ENCODE measurements at places on chromosomes 1 and 21. TPM values are rescaled to one million over a fixed set of nuclear protein-coding genes. Genes with fewer than 3 reads are reported as not detected.
A peak's percentile ranks its signal among the peaks of the same experiment; 100 is the strongest.

Gene CREB3L4
- polyA plus RNA-seq: 6.2 TPM

DNA sequence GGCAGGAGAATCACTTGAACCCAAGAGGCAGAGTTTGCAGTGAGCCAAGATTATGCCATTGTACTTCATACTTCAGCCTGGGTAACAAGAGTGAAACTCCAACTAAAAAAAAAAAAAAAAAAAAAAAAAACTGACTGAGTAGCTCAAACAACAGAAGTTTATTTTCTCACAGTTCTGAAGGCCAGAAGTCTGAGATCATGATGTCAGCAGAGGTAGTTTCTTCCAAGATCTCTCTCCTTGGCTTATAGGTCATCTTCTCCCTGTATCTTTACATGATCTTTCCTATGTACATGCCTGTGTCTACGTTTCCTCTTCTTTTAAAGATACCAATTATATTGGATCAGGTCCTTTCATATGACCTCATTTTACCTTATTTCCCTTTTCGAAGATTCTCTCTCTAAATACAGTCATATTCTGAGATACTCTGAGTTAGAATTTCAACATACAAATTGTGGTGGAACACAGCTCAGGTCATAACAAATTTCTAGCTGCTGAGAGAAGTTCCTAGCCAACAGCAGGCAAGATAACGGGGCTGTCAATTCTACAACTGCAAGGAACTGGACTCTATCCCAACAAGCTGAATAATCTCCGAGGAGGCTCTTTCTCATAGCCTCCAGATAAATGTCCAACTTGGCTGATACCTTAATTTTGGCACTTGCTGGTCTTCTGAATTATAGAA lies 187.7 kb upstream of the ADAMTS5 start:
- no peak for DNase-seq

GRCh38 chr1:87178441-87178840 lies 150.2 kb upstream of the LMO4 start:
- DNase-seq: no peak

Gene BMP8A
- 0.12 TPM for polyA plus RNA-seq

Gene SPOCD1
- polyA plus RNA-seq: not detected

DNA sequence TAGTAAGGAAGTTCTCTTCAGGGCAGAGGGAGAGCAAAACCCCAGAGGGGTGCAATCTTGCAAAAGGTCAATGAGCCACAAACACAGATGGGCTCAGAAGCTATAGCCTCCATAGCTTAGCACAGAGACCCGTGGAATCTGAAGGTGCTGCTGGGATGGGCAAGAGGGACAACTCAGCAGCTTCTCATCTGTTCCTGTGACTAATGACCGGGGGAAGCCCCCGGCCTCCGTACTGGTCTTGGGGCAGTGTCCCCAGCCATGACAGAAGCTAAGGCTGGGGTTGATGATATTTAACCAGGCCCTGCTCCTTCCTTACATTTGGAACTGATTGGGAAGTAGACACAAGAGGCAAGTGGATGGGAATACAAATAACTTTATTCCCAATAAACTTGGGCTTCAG lies 19.1 kb downstream of the EXOC8 start:
- no peak for DNase-seq

DNA sequence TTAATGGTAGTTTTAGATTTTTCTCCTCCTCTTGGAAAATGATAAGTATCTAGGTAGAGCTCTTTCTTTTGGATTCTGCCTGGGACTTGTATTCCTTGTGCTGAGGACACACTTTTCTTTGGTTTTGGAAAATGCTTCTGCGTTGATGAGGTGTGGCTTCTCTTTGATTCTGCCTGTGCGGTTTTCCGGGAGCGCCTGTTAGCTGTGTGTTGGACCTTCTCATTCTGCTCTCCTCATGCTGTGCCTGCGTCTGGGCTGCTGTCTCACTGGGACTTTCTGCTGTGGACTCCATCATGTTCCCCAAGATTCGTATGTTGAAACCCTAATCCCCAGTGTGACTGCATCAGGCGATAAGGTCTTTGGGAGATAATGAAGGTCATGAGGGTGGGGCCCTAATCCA lies 21.0 kb downstream of the C1orf174 start:
- DNase-seq: no peak

DNA sequence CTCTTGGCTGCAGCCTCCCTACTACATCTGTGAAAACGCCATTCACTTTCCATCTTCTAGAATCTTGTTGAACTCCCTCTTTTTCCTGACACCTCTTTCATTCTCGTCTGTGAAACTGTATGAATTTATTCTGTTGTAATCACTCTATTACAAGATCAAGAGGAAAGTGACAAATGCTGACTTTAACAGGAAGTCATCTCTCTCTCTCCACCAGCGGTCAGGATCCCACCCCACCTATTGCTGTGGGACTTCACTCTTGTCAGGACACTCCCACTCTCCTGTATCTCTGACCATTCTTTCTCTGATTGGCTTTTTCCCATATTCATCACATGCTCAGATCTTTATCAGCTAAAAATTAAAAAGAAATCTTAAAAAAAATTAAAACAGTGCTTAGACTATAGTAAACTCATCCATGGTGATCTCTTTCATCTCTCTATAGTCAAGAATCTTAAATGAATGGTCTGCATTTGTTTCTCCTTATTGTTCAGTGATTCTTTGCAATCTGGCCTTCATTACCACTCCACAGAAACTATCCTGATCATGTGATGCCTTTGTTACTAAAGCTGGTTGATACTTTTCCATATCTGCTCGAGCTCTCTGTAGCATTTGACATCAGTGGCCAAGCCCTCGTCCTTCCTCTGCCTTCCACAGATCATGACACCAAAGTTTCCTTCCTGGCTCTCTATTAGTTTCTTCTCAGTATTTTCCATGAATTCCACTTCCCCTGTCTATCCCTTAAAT lies 113.6 kb downstream of the UCHL5 start:
- no peak for DNase-seq

Gene PLPPR4
- polyA plus RNA-seq: not detected

Gene DPYD
- polyA plus RNA-seq: 55.6 TPM

Gene EPHA8
- polyA plus RNA-seq: not detected

DNA sequence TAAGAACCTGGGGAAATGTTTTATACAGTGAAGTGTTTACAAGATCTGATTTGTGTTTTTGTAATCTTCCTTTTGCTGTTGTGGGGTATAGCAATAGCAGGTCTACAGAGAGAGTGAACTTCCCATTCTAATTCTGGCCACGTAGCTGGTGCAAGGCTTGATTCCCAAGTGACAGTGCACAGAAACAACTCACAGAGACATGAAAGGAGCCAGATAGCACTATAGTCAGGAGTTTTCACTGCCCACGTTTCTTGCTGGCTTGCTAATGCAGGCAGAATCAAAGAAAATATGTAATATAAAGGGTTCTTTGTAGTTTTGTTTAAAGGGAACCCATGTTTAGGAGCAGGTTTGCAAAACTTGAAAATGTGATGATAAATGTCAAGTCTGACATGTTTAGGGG lies 170.9 kb upstream of the IVNS1ABP start:
- DNase-seq: no peak

DNA sequence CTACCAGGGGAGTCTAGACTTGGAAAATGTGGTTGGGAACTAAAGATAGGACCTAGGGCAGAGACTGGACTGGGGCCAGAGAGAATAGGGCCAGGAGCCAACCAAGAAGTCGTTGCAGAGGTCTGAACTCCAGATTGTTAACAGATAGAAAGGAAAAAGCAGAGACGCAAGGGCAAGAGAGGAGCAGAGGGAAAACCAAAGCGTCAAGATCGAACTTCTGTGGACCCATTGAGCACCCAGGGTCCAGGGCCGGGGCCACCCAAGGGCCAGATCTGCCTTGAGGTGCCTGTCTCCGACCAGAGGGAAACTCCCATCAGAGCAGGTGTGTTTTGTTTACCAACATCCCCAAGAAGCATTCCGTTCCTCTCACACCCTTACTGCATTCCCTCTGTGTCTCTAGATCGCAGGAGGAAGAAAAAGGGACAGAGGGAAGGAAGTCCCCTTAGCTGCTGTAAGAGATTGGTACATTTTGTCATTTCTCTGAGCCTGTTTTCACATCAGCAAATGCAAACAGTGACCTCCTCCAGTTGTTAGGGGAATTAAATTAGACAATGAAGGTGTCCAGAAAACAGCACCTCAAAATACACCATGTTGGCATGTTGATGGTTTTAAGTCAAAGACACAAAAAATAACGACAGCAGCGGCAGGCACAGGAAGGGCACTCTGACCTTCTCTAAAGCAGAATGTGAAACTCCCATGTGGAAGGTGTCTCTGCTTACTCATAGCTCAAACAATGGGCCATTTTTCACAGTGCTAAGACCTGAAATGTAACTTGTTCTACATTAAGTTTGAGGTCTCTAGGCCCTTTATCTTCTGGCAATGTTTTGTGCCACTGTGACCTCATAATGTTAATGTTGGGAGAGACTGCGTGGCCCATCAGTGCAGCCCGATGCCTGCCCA lies 105.8 kb upstream of the RAB4A start:
- no peak for DNase-seq

DNA sequence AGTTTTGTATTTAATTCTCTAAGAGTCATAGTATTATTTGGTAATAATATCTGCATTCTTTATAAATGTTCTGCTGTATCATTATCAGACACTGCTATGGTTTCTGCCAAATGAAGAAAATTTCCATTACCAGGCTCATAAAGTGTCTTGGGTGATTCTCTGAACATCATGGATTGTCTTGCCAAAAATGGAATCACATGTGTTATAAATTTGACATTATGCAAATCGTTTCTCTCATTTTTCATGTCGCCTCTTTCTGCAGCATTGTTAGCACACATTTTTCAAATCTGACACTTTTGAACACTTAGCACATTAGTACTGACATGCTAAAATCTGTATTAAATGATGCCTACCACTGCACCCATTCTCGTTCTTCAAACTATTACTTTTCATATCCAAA lies 74.2 kb upstream of the NEK7 start:
- DNase-seq: no peak

Gene SRSF11
- polyA plus RNA-seq: 86.3 TPM

DNA sequence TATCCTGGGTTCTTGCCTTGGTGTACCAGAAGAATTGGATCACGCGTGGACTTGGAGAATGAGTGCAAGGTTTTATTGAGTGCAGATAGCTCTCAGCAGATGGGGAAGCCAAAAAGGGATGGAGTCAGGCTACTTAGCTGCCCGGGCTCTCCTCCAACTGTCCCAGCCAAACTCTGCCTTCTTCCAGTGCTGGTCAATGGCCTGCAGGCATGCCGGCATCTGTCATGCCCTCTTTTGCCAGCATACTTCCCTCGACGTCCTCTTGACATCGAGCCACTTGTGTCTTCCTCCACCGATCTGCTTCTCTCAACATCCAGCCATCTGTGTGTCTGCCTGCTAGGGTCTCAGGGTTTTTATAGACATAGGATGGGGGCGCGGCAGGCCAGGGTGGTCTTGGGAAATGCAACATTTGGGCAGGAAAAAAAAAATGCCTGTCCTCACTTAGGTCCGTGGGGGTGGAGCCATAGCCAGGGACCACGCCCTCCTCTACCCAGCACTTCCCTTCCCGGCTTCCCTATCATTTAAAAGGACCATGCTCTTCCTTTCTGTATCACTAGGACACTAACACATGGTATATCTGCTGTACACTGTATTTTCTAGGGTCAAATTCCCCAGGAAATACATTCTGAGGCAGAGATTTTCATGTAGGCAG lies 47.0 kb upstream of the BCAR3 start:
- DNase-seq: no peak

- DNase-seq: no peak
These were observed 6.7 kb downstream of the CRP start for GRCh38 chr1:159707472-159708260.

DNA sequence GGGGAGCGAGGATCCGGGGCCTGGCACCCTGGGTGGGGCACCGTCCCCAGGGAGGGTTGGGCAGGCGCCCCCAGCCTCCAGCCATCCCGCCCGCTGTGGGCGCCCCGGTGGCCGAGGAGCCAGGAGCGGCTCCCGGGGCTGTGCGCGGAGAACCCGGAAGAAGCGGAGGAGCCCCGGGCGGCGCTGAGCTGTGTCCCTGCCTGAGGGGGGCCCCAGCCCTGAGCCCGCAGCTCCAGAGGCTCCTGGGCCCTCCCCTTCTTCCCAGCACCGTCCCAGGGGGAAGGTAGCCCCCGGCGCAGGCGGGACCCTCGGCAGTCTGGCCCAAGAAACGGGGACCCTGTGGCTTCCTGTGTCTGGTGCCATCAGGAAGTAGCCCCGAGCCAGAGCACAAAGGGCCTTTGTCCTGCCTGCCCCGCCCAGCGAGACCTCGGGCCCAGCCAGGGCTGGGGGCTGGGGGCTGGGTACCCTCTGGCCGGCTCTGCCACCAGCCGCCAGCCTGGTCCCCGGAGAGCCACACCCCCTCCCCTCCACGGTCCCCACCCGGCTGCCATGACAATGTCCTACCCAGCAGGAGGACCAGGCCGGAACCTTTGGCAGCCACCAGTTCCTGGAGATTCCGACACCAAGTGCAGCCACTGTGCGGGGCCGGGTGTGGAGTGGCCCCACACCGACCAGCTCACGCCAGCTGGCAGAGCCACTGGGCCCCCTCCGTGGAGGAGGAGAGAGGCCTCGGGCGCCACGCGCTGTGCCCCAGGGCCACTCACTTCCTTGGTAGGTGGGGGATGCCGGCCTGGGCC lies 15.6 kb upstream of the TTLL10 start:
- DNase-seq: peak; percentile 55

Gene ACTRT2
- polyA plus RNA-seq: not detected

GRCh38 chr1:116312681-116313069 lies 60.4 kb upstream of the ATP1A1 start:
- no peak for DNase-seq

Gene KRTAP12-2
- not detected for polyA plus RNA-seq

- no peak for DNase-seq
These were observed 17.2 kb downstream of the UBE2Q1 start for GRCh38 chr1:154541231-154541630.

GRCh38 chr1:8902765-8903164 lies 24.3 kb upstream of the ENO1 start:
- no peak for DNase-seq

DNA sequence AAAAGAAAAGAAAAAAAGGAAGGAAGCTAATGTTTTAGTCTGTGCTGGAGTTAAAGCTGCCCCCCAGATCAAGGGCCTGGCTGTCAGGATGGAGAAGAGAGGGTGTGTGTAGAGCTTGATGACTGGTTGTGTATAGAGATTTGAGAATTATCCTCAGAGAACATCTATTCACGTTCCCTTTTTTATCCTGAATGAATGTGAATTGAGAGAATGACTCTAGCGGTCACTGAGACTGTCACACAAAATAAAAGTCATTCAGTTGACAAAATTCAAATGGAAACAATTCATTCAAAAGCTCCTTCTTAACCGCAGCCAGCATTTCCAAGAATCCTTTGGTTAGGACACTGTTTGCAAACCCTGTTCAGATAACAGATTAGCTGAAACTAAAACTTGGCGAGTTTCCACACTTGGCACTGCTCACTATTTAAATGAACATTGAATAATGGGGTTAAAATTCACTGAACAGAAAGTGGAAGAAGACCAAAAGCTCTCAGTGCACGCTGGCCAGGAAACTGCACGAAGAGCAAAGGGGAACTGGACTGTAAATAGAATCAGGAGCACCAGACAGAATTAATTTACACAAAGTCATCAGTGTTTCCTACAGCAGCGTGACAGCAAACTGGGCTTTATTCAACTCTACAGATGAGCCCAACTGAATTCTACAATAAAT lies 13.6 kb upstream of the FAM89A start:
- no peak for DNase-seq

DNA sequence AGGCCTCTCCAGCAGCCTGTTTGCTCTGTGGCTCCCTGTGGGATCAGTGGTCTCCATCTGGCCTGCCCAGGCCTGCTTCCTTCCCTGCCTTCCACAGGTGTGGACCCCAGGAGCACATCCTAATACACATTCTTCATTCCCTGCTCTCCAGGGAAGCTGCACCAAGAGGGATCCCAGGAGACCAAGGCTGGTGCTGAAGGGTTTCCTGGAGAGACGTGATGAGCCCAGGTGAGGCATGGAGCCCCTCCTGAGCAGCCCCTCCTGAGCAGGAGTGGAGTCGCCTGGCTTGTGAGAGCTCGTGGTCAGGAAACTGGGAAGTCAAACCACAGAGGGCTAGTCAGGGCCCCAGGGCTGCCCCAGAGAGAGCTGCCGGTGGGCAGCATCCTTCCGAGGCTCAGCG lies 561.4 kb downstream of the MATN1 start:
- DNase-seq: no peak

All from naive thymus-derived CD4-positive, alpha-beta T cell (primary cell).